ENCODE measurements at places on chromosomes 4 and X.

DNA sequence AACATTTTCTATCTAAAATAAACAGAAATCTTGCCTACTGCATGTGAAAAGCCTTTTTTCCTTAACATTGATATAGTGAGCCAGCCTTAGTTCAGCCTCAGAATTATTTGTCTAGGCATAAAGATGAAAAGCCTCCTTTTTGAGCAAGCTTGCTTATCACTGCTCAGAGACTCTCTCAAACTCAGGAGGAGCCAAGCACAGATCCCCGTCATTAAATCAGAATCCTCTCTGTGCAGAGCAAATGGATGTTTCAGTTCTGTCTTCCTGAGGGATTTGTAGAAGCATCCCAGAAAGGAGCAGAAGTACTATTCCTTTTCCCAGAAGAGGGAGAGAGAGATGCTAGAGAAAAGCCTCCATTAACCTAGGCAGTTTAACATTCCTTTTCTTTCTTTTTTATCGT is 186.9 kb upstream of the LNX1 start:
- no peak for DNase-seq

DNA sequence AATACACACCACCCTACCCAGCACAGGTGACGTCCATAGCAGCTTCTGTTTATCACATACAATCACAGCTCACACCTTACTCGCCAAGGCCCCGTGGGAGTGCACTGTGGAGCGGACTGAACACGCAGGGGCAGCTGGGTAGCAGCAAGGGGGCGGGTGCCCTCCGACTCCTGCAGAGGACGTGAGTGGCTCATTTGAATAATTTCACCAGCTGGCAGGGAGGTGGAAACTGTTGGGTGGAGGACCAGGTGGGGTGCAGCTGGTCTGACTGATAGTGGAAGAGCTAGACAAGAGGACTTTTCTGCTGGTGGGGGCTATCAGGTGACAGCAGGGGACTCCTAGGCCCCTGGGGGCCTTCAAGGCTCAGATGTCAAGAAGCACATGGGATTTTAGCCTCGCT is 16.3 kb downstream of the MAN2B2 start:
- no peak for DNase-seq

- DNase-seq, result no peak
Observed at GRCh38 chr4:158208963-158209640, 1.2 kb upstream of the TMEM144 start.

GRCh38 chr4:183205709-183206108 is 106.7 kb downstream of the WWC2 start:
- DNase-seq, result no peak

- DNase-seq, result no peak
Observed at GRCh38 chr4:40251366-40251765, 54.5 kb downstream of the RHOH start.

DNA sequence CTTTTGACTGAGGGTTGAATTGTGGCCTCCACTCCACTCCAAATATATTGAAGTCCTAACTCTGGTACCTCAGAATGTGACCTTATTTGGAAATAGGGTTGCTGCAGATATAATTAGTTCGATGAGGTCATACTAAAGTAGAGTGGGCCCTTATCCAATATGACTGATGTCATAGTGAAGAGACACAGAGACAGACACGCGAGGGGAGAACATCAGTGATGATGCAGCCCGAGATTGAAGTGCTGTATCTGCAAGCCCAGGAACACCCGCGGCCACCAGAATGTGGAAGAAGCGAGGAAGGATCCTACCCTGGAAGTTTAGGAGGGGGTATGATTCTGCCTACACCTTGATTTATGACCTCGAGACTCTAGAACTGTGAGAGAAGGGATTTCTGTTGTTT is 279.0 kb downstream of the ANKRD50 start:
- no peak for DNase-seq
